ENCODE measurements at places on chromosomes 2 and 18.

DNA sequence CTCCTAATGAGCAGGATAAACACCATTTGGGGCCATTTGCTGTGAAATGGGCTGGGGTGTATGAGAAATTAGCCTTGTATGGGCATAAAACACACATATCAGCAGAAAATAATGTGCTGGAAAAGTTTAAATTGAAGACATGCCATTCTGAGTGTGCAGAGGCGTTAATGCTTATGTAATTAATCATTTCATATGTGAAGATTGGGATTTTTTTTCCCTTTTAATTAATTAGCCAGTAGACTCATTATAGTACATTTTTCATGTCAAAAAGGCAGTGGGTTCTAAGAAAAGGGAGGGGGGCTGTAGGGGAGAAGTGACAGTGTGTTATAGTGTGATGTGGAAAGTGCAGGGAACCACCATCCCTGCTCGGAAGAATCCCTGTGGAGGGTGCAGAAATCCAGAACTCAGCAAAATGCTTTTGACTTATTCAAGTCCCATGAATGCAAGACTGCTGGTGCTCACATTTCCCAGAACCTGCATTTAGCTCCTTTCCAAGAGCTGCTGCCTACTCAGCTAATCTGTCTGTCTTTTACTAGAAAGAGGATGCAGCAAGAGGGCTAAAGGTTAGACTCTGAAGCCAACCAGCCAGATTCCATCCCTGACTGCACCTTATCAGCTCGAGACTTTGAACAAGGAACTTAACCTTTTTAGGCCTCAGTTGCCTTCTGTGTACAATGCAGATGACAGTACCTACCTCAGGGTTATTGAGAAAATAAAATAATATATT, 11.6 kb upstream of the COX7A2L start:
- no peak for ATAC-seq

- ATAC-seq = no peak
These were observed 66.1 kb downstream of the CIB4 start for GRCh38 chr2:26574900-26575560.

DNA sequence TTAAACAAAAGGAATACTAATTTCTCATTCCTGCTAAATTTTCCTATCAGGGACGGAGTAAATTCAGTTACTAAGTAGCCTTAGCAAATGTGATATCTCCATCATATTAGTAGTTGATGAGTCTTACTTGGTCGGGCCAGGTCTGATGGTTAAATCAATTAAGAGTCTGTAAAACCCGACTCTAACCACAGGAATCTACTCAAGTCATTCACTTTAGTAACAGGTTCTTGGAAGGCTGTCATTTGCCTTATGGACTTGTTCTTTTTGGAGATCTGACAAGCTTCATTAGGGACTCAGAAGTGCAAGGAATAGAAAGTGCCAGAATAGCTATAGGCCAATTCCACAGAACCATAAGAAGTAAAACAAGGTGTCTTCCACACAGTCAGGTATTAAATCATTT, 119.0 kb downstream of the GCA start:
- ATAC-seq = no peak

DNA sequence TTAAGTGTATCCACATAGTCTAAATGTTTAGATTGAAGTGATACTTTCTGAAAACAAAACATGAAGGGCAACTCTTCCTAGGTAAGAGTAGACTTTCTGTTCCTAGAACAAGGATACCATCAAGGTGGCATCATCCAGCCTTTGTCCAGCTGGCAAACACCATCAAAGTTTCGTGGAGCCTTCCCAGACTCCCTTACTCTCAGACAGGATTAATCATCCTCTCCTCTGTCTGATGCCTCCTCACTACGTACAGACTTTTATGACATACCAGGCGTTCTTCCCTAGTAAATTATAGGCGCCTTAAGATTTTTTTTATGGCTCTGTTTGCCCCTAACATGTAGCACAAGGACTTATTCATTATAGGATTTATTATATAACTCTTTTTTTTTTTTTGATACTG, 29.4 kb upstream of the ASNSD1 start:
- no peak for ATAC-seq

GRCh38 chr2:40955635-40956034, 503.7 kb upstream of the SLC8A1 start:
- ATAC-seq = no peak

DNA sequence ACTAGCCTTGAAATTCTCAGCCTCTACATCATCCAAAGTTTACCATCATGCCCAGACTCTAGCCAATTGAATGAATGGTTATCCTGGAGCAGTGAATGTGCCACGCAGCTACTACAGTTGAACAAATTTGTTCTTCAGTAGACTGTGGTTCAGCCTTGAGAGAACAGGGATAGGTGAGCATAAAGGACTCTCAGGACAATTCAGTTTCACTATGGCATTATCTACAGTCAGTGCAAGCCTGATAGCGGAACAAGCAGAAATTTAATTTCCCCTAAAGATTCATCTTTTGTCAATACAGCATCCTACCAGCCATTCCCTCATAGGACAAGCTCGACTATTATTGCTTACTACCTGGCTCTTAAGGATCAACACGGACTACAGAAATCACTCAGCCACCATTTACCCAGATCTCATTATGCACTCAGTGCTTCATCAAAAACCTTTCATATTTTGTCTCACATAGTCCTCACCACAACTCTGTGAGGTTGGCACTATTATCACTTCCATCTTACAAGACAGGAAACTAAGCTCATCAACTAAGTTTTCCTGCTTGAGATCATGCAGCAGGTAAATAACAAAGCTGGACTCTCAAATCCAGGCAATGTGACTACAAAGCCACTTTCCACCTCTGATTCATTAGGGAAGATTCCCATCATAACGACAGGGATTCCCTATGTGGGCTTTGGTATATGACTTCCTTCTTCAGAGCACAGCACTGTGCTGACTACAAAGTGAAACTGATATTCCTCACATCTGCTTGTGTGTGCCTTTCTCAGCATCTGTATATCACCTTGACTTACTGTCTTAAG, 181.5 kb upstream of the ACVR2A start:
- peak; percentile 84 for ATAC-seq

DNA sequence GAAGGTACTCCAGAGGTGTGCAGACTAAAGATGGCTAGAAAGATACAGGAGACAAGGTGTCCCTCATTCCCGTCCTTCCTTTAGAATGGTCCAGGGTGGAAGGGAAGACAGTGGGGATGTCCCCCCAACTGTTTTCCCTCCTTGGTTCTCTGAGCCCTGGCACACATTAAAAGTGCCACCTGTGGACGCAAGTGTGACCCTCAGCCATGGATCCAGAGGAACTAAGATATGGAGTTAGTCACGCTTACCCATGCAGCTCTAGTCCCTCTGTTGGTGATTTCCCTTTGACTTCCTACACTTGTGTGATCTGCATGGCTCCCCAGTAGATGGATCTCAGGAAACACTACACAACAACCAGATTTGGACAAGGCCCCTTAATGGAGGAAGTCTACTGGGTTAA, 113.1 kb upstream of the SRD5A2 start:
- no peak for ATAC-seq

DNA sequence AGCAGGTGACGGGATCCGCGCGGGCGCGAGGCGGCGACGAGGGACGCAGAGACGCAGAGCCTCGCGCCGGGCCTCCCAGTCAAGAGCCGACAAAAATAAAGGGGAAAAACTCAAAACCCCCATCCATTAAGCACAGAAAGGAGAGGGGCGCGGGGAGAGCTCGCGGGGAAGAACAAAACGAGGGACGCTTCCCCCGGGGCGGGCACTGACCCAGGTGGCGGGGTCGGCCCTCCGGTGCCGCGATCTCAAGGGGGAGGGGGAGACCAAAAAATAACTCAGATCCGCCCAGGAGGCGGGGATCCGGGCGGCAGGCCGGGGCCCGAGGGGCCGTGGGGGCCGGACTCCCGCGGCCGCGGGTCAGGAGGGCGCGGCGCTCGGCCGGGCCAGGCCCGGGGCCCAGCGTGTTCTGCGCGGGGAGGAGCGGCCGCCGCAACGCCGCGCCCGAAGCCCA, 597 bp downstream of the RNF103 start:
- ATAC-seq = peak; percentile 42

- no peak for ATAC-seq
These were observed 157.0 kb downstream of the SEPTIN10 start for GRCh38 chr2:109456776-109457175.

- no peak for ATAC-seq
These were observed 38.9 kb upstream of the SERPINE2 start for GRCh38 chr2:224077773-224078507.

GRCh38 chr2:160420711-160421110, 72.9 kb downstream of the RBMS1 start:
- no peak for ATAC-seq

- ATAC-seq = no peak
These were observed 8.4 kb upstream of the CD226 start for GRCh38 chr18:69956057-69956456.

- ATAC-seq = no peak
These were observed 266.7 kb downstream of the SH3BP4 start for GRCh38 chr2:235218486-235218907.

DNA sequence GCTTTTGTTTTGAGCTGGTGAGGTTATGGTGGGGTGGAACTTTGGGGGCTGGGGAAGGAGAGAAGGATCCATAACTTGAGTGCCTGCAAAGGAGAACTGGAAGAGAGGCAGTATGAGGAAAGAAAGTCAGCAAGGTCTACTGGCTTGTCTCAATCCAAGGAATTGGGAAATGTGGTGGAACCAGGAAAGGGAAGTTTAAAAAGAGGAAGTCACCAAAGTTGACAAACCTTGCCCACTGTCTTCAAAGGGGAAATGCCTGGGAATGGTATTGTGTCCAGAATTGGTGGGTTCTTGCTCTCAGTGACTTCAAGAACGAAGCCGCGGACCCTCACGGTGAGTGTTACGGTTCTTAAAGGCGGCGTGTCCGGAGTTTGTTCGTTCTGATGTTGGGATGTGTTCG, 304.1 kb upstream of the FAM98A start:
- ATAC-seq = no peak

GRCh38 chr2:1742681-1743395, 1.5 kb downstream of the PXDN start:
- ATAC-seq = no peak

DNA sequence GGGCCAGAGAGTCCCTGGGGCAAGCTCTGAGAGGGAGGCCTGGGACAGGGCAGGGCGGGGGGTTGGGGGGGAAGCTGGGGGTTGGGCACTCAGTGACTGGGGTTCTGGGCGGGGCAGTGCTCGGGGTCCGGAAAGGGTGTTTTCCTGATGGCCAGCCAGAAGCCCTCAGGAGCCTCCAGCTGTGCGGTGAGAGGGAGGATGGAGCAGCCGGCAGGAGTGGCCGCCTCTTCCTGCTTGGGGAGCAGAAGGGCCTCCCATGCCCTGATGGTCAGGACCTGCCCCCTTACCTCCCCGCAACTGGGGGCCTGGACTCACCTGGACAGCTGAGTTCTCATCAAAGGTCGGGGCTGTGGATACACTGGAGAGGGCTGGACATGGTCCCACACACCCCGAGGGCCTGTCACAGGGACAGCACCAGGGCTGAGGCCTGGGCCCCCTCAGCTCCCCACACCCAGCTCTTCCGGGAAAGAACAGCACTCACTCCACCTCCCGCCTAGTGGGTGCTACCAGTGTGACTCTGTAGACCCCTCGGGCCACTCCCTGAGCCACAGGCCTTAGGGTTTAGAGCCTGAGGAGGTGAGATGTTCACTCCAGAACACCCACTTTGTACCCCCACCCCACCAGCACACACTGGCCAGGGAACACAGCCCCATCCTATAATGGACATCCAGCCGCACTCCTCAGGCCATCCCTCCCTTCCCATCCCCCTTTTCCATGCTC, 6.7 kb downstream of the SFTPB start:
- no peak for ATAC-seq

GRCh38 chr2:109545828-109546713, 67.7 kb downstream of the SEPTIN10 start:
- peak; percentile 69 for ATAC-seq

- no peak for ATAC-seq
These were observed 677.7 kb downstream of the CNTNAP5 start for GRCh38 chr2:124702777-124703176.

- no peak for ATAC-seq
These were observed 28.5 kb downstream of the GPC1 start for GRCh38 chr2:240463866-240464481.

GRCh38 chr18:55007602-55008001, 48.3 kb upstream of the CCDC68 start:
- no peak for ATAC-seq

DNA sequence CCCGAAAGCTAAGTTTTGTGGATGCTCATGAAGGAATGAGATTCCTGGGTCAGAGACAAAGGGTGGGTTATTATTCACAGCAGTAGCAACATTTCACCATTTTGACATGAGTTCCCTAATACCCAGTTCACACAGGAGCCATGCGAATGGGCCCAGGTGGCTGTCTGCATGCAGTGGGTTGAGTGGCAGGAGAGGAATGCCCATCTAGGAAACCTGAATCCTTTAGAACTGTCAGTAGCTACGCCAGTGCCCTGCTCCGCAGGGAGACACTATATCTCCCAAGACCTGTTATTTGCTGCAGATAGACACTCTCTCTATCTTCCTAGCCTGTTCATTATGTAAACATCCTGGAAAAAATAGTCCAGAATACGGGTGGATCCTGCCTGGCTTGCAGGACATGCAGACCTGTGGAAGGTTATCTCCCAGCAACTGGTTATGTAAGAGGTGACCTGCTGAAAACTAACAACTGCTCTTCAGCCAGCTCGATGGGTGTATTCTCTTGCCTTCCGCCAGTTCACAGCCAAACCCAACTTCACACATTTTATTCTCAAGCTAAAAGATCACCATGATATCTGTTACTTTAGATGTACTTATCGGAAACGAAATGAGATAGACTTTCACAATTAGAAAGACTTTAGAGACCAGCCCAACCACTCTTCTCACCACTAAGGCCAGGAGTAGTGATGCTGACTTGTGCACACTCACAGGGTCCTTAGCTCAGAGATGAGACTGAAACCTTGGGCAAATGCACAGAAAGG, 59.1 kb downstream of the MBP start:
- peak; percentile 57 for ATAC-seq

DNA sequence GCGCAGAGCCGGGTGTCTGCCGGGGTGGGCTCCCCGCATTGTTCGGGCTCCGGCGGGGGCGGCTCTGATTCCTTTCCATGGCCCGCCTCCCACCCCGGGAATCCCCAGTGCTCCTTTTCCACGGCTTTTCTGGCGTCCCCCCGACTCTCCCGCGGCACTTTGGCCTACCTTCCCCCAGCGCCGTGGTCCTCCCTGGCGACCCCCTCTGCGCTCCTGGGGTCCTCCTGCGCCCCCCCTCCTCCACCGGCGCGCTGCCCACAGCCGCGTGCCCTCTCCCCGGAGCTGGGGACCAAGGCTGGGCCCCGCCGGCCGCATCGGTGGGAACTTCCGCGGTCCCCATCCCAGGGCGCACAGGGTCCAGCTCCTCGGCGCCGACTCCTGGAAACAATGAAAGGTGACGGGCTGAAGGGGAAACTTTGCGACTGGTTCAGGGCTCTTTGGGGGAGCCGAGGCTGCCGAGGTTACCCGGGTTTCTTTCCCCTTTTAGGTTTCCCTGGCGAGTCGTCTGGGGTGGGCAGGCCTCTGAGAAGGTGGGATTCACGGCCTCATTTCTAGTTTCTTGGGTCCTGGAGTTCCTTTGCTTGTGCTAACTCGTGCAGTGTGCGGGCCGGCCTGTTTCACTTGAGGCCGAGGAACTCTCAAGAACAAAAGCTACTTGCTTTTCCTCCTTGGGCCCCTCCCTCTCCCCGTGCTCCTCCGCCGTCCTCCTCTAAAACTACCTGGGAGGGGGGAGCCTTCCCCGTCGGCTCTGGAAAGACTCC, 2.2 kb downstream of the TGIF1 start:
- no peak for ATAC-seq

GRCh38 chr2:18369760-18370159, 190.7 kb downstream of the RDH14 start:
- ATAC-seq = no peak

- no peak for ATAC-seq
These were observed 46.3 kb downstream of the FER1L5 start for GRCh38 chr2:96688649-96689430.

Measured in activated CD4-positive, CD25-positive, alpha-beta regulatory T cell treated with anti-CD3 and anti-CD28 coated beads, Interleukin-2, amount 50 U/mL, for 24 hours (primary cell).